Astrocyte (in vitro differentiated cells and primary cell): ENCODE measurements at places on chromosomes 12 and 14.

- peaks cover 6% of the 10 kb centered on the region for H3K27me3 ChIP-seq
- DNase-seq = no peak
- no peak overlapping the region for H3K4me3 ChIP-seq
- no peaks in the 10 kb centered on the region for H3K36me3 ChIP-seq
Measured at GRCh38 chr14:89093083-89093730, 268.8 kb downstream of the TTC8 start.

DNA sequence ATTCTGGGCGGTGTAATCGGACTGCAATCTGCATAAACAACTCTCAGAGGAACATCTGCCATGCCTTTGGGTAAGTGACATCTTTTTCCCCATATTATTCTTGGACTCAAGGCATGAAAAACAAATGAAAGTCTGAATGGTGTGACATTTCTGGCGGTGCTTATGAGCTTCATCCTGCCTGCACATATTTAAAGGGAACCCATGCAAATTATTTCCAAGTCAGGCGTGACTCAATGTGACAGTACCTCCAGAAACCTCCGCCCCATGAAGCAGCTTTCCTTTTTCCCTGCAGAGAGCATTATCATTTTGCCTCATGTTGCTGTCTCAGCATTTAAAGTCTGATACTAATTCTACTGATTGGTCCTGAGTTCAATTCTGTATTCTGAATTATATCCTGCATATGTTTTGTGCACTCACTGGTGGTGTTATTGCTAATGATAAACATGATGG, 585.4 kb downstream of the SNAPC1 start:
- DNase-seq = no peak
- H3K27ac ChIP-seq = no peak overlapping the region
- no peak overlapping the region for H3K4me3 ChIP-seq
- H3K36me3 ChIP-seq = no peaks in the 10 kb centered on the region

- no peak for DNase-seq
- H3K27me3 ChIP-seq = no peaks in the 10 kb centered on the region
- no peaks in the 10 kb centered on the region for H3K4me1 ChIP-seq
- H3K27ac ChIP-seq = no peak overlapping the region
Measured at GRCh38 chr12:131577766-131578165, 133.1 kb upstream of the SFSWAP start.

GRCh38 chr14:31410048-31410650, 10.2 kb downstream of the HEATR5A start:
- H3K27me3 ChIP-seq = no peaks in the 10 kb centered on the region
- H3K27ac ChIP-seq = no peak overlapping the region
- no peak overlapping the region for H3K4me3 ChIP-seq
- H3K4me1 ChIP-seq = peaks cover 5% of the 10 kb centered on the region
- no peak for DNase-seq
- no peaks in the 10 kb centered on the region for H3K36me3 ChIP-seq

- H3K27ac ChIP-seq = no peak overlapping the region
- DNase-seq = no peak
- peaks cover 51% of the 10 kb centered on the region for H3K36me3 ChIP-seq
Measured at GRCh38 chr14:102078831-102079699, 7.8 kb downstream of the HSP90AA1 start.
